ENCODE measurements at places on chromosomes 4 and X.

- no peak for DNase-seq
Observed at GRCh38 chr4:174423257-174423944, 98.9 kb downstream of the HPGD start.

- DNase-seq = no peak
Observed at GRCh38 chr4:26351685-26352084, 30.9 kb downstream of the RBPJ start.

- DNase-seq = no peak
Observed at GRCh38 chr4:59258002-59258401, 1942.1 kb upstream of the ADGRL3 start.

DNA sequence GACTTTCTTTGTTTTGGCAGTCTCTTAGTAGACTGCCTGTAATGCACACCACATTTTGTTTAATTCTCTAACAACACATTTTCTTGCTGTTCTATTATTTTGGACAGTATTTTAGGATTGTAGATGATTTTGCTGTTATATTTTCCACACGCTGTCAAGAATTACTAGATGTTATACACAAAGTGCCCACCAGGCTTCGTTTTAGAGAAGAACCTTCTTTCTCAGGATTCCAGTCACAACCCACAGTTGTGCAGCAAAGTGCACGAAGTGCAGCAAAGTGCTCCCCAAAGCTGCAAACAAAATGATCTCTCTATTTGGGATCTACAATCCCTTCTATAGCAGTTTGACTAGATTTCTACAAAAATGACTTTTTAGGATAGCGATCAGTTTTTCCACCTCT, 2.4 kb downstream of the ZNF141 start:
- DNase-seq = no peak

GRCh38 chr4:48195374-48195773, 61.3 kb upstream of the TXK start:
- DNase-seq = no peak

DNA sequence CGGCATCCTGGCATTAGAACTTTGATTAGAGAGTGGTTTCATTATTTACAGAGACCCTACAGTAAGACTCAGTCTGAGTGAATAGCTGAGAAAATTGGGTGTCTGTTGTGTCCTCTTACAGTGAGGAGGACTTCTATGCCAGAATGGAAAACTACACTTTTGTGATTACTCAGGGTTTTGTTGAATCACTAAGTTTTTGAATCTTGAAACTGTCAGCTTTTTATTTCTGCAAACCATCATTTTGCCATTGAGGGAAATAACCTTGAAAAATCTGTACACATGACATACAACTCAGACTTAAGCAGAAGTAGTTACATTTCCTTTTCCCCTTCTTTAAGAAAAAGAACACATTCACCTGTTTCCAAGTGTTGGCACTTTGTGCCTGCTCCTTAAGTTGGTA, 117.6 kb upstream of the RASGEF1B start:
- DNase-seq = no peak

GRCh38 chrX:153640045-153640686, 6.8 kb upstream of the DUSP9 start:
- DNase-seq = no peak

DNA sequence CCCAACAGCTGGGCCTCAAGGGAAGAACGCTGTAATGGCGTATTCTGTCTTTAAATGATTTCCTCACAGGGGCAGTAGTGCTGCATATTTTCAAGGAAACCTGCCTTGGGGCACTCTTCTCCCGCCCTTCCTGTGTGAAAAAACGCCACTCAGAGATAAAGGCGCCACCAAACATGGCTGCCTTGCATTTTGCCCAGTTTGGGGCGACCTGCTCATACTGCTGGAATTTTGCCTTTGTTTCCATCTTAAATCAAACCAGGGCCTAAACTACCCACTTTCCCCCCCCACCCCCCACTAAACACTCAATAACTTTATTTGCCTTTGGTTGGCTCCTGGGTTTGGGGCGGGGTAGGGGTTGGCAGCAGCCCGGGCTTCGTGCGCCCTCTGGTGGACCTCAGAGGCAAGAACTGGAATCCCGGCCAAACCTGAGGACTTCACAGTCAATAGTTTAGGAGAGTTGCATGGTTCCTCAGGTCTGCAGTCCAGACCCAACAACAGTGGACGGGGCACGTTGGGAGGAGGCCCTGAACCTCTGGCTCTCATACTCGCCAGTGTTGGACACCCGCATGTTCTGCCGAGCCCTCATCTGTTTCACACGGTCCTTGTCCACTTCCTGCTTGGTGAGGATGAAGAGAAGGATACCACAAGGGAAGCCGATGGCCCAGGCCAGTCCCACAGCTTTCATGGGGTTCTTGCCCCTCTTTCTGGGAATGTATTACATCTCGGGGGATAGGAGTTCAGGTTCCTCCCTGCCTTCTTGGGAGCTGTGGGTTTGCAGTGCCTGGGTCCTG, 220.1 kb upstream of the STK26 start:
- no peak for DNase-seq

GRCh38 chr4:110132816-110133719, 65.3 kb downstream of the ELOVL6 start:
- no peak for DNase-seq

DNA sequence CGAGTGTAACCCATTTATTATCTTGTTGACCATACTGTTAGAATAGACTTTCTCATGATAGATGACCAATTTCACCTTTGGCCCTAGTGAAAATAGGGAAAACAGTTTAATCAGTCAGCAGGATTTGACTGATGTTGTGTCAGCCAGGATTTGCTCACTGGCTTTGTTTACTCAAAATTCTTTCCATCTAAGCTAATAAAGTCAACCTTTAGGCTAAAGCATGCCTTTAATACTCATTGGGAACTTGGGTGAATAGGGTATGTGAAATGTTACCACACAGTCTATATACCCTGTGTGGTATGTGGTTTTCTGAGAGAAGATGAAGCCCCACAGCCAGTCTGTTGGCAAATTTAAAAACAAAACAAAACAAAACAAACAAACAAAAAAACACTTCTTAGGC, 18.7 kb upstream of the SPANXB1 start:
- DNase-seq = no peak

- DNase-seq = no peak
Observed at GRCh38 chr4:124061413-124061812, 651.1 kb downstream of the ANKRD50 start.

GRCh38 chr4:15938182-15938581, 358 bp downstream of the FGFBP1 start:
- DNase-seq = no peak

DNA sequence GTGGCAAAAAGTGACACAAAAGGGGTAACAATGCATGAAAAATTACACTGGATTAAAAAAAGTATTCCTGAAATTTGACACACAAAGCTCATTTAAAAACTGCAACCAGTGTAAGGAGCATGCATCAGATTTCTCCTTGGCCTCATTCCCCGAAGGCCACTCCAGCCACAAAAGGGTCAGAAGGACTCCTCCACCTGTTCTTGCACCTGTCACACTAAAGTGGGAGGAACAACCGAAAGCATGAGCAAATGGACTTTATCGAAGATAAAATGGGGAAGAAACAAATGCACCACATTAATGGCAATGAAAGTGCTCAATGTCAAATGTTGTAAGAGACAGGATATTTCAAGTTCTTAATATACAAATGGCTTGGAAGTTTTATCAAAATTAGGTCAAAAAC, 88.2 kb downstream of the ADGRA3 start:
- DNase-seq = no peak

DNA sequence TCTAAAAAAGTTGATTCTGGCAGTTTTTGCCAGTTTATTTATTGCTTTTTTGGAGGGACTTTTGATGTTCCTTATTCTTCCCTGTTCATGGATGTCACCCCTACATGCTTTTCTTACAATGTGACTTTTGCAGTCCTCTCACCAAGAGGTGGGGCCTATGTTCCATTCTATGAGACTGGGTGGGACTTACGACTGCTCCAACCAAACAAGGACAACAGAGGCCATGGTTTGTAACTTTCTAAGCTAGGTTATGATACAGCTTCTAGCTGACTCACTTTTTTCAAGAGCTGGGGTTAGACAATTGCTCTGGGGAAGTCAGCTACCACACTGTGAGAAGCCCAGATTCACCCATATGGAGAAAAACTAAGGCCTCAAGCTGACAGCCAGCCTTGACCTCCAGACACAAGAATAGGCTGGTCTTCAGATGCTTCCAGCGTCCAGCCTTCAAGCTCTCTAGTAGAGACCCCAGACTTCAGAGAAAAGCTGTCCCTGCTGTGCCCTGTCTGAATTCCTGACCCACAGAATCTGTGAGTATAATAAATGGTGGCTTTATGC, 39.5 kb downstream of the ENOPH1 start:
- peak; percentile 34 for DNase-seq

DNA sequence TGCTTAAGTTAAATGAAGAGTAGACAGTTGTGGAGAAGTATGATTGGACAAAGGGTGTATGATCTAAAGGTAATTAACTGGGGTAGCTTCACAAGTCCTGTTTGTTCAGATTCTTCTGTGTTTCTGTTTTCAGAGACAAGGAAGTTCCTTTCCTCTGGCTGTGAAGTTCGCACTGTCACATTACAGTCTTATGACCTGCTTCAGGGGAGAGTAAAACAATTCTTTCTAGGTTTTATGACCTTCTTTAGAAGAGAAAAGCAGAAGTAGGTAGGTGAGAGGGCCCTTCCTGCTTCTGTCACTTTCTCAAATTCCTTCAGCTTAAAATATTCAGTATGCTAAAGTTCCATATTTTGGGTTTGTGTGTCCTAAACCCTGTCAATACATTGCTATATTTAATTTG, 211.9 kb downstream of the SOX3 start:
- no peak for DNase-seq

DNA sequence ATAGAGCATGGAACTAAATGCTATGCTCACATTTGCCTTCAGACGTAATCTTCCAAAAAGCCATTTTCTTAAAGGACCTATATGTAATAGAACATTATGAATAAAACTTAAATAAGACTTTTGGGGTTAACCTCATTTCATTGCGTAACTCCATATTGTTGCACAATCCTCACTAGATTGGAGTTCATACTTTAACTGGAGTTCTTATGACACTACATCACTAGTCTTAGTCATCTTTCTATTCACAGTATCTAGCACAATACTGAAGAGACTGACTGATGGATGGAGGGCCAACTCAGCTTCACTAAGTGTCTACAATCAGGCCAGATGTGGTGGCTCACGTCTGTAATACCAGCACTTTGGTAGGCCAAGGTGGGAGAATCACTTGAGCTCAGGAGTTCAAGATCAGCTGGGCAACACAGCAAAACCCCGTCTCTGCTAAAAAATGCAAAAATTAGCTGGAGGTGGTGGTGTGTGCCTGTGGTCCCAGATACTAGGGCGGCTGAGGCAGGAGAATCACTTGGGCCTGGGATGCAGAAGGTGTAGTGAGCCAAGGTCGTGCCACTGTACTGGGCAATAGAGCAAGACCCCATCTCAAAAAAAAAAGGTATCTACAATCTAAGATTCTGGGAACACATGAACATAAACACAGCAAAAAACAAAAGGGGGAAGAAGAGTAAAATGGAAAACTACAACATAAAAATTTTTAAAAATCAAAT, 80.8 kb upstream of the MAB21L2 start:
- no peak for DNase-seq

DNA sequence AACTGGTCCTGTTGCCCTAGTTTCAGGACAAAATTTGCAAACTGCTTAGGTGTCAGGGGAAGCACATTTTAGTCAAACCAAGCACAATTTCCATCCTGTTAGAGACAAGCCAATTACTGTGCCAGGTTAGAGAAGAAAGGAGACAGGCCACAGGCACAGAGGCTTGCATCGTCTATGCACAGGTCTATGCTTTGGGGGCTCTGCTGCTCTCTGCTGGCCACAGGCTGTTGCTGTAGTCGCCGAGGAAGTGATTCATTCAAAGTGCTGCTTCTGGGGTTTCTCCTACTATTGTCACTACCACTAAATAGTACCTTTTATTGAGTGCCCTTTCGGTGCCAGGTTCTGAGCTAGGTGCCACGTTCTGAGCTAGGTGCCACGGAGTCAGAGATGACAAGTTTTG, 45.5 kb downstream of the VGLL1 start:
- no peak for DNase-seq

DNA sequence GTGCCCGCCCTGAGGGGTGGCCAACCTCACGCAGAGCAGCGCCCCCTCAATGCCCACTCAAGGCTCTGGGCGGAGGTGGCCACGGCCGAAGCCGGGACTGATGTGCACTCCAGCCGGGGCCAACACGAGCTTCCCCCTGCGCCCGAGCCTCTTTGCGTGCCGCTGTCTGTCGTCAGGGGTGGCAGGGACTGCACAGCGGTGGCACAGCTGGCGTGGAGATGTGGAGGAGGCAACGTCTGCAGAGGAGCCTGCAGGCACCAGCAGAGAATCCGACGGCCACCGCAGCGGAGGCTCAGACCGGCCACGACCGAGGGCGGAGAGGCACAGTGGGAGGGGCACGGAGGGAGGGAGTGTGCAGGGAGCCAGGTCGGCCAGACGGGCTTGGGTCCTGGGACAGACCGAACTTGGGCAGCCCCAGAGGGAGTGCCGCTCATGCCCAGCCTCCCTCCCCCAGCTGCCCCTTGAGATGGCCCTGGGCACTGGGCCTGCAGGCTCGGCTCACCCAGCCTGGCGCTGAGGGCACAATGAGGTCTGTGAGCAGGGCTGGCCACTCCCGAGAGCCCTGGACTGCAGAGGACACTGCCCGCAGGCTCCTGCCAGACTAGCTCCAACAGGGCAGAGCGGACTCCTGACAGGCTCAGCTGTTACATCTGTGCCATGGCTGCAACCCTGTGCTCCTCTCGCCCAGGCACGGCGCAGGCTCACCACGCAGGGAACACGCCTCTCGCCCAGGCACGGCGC, 46.5 kb upstream of the CPLX1 start:
- DNase-seq = no peak

- no peak for DNase-seq
Observed at GRCh38 chr4:184583738-184584502, 65.3 kb downstream of the CASP3 start.

GRCh38 chrX:1751781-1752180, 136.9 kb downstream of the ASMT start:
- DNase-seq = no peak

DNA sequence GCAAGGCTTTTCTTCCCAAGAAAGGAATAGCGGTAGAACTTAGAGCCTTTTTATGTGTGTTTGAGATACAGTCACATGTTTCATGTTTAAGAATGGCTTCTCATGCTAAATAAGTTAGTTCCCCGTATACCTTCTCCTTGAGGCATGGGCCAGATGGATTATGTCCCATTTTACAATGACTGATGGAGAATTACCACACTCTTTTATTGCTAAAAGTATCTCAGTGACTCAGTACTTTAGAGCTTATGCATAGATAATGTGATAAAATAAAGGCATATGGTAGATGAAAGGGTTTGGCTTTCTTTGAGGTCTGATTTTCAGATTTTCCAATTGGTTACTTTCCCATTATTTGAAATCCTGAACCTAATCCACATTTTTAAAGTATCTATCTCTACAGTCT, 121.8 kb upstream of the BMPR1B start:
- DNase-seq = no peak

GRCh38 chrX:151563449-151563848, at the start of gene PASD1:
Gene PASD1, plus strand, starts transcription at chrX:151563675. Its CDS starts 37,879 bp downstream, at chrX:151601554.
- DNase-seq = no peak

DNA sequence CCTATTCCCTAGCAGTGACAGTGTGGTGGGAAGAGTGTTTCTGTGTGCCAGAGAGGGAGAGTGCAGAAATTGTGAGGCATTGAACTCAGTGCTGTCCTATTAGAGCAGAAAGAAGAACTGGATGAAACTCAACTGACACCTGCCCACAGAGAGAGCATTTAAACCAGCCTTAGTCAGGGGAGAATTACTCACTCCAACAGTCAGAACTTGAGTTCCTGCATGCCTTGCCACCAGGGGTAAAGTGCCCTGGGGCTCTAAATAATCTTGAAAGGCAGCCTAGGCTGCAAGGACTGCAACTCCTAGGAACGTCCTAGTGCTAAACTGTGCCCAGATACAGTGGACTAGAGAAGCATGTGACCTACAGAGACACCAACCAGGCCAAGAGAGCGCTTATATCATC, 12.8 kb downstream of the CYSLTR1 start:
- DNase-seq = no peak

Data from type B pancreatic cell (in vitro differentiated cells).